ENCODE measurements at places on chromosomes 2 and 18.

- DNase-seq: no peak
Measured at GRCh38 chr18:35753306-35753910, 171.9 kb downstream of the GALNT1 start.

GRCh38 chr2:180376066-180376465 is 369.0 kb upstream of the CWC22 start:
- DNase-seq: peak; percentile 40

DNA sequence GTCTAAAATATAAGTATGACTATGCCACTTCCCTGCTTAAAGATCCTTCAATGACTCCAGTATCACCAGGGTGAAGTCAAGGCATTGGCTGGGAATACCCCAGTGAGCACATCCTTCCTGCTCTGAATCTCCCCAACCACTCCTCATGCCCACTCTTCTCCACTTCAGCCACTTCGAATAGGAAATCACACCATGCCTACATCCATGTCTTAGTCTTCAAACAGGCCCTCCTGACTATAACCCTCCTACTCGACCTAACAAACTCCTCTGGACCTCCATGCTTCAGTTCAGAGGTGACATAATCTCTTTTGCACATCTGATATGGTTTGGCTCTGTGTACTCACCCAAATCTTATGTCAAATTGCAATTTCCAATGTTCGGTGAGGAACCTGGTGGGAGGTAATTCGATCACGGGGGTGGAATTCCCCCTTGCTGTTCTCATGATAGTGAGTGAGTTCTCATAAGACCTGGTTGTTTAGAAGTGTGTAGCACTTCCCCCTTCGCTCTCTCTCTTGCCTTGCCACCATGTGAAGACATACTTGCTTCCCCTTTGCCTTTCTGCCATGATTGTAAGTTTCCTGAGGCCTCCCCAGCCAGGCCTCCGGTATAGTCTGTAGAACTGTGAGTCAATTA is 87.8 kb upstream of the TFCP2L1 start:
- DNase-seq: no peak

- DNase-seq: no peak
Measured at GRCh38 chr2:84854850-84855249, 26.0 kb downstream of the TRABD2A start.

DNA sequence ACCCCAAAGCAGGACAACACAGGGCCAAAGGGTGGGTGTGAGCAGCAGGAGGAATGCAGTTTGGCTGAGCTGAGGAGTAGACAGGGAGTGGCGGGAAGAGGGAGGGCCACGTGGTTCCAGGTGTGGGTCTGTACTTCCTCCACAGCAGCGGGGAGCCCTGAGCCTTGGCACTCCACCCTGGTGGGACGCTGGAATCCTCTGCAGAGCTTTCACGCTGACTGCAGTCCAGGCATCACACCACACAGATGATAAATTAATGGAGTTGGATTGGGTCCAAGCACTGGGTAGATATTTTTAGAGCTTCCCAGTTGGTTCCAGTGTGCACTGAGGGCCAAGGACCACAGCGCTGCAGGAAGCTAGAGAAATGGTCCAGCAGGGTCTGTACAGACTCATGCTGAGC is 67.0 kb upstream of the TMEM200C start:
- no peak for DNase-seq

GRCh38 chr2:172978063-172978383 is 97.6 kb upstream of the MAP3K20 start:
- DNase-seq: no peak

DNA sequence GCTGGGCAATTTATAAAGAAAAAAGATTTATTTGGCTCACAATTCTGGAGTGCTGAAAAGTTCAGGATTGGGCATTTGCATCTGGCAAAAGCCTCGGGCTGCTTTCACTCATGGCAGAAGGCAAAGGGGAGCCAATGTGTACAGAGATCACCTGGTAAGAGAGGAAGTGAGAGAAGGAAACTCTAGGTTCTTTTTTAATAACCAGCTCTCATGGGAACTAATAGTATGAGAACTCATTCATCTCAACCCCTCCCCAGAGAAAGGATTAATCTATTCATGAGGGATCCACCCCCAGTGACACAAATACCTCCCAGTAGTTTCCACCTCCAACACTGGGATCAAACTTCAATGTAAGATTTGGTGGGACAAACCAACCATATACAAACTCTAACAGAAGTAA is 129.0 kb downstream of the EVA1A start:
- no peak for DNase-seq

- DNase-seq: no peak
Measured at GRCh38 chr2:176293334-176293733, 24.1 kb downstream of the MTX2 start.

DNA sequence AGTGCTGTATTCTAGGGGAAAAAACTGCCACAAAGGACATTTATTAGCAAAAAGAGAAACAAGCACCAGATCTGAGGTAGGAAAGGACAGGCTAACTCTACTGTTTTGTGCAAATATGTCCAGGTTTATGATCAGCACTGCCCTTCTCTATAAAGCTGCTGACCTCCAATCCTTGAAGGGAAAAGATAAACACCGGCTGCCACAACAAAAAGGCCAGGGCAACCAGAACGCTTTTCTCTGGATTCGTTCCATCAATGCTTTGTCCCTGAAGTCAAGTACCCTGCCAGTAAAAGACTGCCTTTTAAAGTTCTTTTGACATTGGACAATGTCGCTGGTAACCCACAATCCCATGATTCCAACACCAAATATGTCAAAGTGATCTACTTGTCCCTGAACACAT is 21.0 kb downstream of the SMAD2 start:
- DNase-seq: no peak

DNA sequence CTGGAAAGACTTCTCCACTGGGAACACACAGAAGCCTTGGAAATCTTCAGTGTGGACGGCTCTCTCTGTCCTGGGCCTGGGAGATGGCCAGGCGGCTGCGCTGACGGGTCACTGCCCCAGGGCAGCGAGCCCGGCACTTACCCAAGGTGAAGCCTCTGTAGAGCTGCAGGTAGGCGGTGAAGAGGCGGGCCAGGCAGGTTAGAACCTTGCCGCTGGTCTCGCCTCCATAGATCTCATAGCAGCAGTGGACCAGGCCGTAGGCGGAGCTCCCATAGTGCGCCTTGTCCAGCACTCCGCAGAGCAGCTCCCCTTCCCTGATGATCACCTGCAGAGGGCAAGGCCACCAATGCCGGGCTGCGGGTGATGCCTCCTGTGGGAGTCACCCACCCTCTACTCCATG is 53.0 kb downstream of the POLR1A start:
- no peak for DNase-seq

GRCh38 chr2:160293391-160294091 is 93.5 kb upstream of the ITGB6 start:
- peak; percentile 91 for DNase-seq

DNA sequence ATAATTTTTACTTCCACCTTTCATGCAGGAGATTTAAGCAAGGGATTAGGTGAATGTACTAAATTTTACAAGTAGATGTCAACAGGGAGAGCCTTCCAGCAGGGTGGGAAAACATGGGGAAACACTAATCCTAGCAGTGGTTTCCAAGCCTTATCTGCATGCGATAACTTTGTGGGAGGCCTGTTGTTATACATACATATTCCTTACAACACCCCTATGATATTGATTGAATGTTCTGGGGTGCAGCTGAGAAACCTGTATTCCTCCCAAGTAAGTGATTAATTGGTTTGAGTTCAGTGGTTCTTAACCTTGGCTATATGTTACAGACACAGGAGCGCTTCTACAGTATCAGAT is 65.9 kb downstream of the COL4A4 start:
- DNase-seq: no peak

DNA sequence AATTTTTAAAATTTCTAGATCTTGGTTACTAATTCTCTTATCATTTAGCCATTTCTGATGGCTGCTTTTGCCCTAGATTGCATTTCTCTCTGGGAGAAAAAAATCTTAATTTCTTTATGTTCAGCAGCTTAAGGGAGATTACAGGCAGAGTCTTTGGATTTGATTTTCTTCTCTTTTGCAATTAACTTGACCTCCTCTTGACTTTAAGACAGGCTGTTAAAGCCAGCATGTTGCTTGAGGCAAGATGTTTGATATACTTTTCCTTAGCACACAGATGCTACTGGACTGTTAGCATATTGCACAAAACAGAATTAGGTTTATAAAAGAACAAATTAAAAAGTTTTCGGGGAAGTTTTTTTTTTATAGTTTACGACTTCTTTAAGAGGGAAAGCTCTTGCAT is 50.0 kb downstream of the XRCC5 start:
- DNase-seq: no peak

DNA sequence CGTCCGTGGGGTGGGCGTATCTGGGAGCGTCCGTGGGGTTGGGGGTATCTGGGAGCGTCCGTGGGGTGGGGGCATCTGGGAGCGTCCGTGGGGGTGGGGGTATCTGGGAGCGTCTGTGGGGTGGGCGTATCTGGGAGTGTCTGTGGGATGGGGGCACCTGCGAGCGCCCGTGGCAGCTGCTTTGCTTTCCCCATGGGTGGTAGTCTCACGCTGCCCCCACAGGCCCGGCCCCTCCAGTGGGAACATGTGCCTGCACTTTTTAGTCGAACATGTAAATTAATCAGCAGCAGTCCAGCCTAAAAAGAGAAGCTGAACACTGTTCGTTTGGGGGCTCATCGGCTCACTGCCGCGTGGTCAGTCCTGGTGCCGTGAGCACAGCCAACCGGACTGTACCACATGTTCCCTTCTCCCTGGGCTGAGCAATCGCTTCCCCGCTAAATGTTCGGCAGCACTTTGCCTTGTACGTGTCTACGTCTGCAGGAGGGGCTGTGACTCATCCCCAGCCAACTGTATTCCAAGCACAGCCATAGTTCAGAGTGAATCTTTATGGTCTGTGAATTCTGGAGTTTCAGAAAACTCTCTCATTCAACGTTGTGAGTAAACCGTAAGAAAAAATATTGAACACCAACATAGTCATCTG is 271.5 kb downstream of the AGAP1 start:
- peak; percentile 81 for DNase-seq

DNA sequence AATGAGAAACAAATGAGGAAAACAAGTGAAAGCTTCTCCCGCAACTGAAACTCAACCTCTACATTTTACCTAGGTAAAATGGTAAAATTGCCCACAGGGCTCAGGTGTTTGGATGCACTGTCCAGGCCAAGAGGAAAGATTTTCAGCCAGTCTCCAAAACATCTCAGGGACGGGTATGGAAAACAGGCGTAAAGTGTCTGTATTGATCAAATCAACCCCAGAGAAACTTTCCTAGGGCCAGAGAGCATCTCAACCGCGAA is 361 bp upstream of the HAT1 start:
- no peak for DNase-seq

DNA sequence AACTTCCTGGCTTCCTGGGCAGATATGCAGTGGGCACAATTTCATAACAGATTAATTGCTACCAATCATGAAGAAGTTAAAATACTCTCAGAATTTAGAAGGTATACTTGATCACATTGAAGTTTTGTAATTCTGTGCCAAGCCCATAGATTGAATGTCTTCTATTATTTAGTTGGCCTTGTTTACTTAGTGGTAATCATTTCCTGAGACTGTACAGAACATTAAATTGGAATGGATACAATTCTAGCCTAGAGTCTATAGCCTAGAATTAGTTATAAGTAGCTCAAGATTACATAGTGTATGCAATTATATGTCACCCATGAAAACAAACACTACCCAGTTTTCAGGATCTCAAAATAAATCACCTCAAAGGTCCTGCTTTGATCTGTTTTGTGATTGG is 615.8 kb downstream of the XIRP2 start:
- no peak for DNase-seq

- DNase-seq: no peak
Measured at GRCh38 chr2:72963423-72964145, 46.3 kb downstream of the EMX1 start.

- no peak for DNase-seq
Measured at GRCh38 chr2:227973241-227973640, 101.8 kb downstream of the DAW1 start.

DNA sequence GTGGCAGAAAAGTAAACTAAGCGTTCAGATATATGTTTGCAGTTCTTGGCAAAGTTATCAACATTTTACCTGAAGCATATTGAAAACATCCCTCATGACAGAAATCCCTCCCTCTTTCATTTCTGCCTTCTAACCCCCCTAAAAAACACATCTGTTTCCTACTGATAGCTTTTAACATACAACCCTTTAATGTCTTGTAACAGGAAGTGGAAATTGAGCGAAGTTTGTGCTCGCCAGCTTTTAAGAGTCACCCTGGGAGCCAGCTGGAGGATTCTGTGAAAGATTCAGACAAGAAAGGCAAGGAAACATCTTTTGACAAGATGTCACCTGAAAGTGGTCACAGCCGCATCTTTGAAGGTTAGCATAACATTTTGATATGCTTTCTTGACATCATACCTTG is 247.4 kb downstream of the XIRP2 start:
- no peak for DNase-seq

- DNase-seq: peak; percentile 81
Measured at GRCh38 chr2:224778474-224778877, 62.3 kb upstream of the CCDC195 start.

DNA sequence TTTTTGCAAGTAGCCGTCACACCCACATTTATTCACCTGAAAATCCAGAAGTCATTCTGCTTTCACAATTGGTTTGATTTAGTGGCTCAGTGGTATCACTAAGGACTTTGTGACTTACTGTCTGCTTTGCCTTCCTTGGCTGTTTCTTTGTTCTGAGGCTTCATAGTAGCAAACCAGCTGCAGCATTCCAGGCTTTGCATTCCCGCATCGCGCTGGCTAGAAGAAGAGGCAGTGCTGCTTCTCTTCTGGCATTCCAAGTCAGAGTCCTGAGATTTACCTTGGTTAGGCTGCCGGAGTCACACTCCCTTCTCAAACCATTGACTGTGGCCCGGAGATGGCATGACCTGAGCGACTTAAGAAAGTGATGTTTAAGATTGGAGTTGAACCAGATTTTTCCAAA is 35.1 kb downstream of the MYO1B start:
- DNase-seq: no peak

DNA sequence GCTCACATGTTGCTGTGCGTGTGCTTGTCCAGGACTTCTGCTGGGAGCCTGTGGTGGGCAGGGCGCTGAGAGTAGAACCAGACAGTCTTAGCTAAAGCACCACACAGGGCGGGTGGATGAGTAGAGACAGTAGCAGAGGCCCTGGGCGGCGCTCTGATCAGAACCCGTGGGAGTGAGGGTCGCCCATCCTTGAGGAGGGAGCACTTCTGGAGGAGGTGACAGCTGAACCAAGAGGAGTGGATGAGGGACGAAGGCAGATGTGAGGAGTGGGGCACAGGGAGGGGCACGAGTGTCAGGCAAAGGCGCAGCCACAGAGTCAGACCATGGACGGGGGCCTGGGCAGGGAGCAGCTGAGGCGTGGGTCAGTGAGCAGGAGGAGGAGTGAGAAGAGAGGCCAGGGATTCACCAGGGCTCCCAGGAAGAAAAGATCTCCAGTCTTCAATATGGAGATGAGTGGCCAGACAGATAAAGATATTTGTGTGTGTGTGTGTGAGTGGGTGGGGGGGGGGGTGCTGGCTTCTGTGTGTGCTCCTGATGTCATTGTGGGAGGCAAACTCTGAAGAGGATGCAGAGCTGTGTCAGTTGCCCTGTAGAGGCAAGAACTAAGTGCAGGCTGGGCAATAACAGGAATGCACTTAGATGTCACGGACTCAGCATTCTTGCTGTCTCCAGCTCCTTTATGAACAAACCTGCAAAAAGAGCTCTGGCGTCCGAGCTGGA is 79.6 kb downstream of the TPO start:
- DNase-seq: no peak
